Fibroblast of pulmonary artery (primary cell): ENCODE measurements at places on chromosomes 1 and 21.
A peak's percentile ranks its signal among the peaks of the same experiment; 100 is the strongest.

- DNase-seq: no peak
Observed at GRCh38 chr1:228420968-228421826, 4.5 kb upstream of the TRIM17 start.

DNA sequence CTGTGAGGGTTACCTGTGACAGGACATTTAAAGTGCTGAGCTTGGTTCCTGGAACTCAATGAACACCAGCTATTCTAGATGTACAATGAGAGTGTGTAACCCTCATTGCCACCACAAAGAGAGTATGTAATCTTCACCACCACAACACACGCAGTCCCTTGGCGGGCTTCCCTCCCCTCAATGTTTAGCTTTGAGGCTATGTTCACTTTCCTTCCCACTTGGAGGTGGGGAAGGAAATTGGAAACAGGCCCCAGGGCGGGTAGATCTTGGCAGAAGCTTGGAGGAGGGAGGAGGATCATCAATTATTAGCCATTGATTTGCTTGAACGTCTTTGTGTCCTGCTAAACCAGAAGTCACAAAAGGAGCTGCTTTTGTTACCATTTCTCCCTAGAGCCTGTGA, 8.3 kb upstream of the COL16A1 start:
- DNase-seq: peak; percentile 35

GRCh38 chr1:31027693-31028526, 37.6 kb downstream of the PUM1 start:
- peak; percentile 20 for DNase-seq

GRCh38 chr1:2479186-2479585, 3.1 kb downstream of the PLCH2 start:
- no peak for DNase-seq

GRCh38 chr1:26283871-26284596, 4.1 kb downstream of the SH3BGRL3 start:
- DNase-seq: no peak

DNA sequence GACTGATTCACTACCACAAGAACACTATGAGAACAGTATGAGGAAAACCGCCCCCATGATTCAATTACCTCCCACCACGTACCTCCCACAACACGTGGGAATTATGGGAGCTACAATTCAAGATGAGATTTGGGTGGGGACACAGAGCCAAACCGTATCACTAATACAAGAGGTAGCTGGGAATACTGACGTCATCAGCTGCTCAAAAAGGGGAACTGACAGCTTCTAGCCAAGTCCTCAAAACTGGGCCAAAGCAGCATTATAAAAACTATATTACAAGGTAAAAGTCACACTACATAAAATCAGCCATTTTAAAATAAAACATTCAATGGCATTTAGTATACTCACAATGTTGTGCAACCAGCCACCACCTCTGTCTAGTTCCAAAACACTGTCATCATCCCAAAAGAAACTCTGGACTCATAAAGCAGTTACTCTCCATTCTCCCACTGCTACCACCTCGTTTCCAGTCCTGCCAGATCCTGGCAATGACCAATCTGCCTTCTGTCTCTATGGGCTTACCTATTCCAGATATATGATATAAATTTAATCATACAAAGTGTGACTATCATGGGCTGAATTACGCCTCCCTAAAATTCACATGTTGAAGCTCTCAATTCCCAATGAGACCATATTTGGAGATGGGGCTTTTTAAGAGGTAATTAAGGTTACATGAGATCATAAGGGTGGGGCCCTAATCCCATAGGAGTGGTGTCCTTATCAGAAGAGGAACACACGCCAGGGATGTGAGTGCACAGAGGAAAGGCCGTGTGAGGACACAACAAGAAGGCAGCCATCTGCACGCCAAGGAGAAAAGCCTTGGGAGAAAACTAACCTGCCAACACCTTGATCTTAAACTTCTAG, 192.1 kb downstream of the SETD4 start:
- no peak for DNase-seq

GRCh38 chr1:208855403-208855802, 611.2 kb upstream of the PLXNA2 start:
- no peak for DNase-seq
